Naive thymus-derived CD8-positive, alpha-beta T cell (primary cell): ENCODE measurements at places on chromosomes 13 and 19. TPM values are rescaled to one million over a fixed set of nuclear protein-coding genes. Genes with fewer than 3 reads are reported as not detected.

- H3K4me1 ChIP-seq = no peaks in the 10 kb centered on the region
- no peak overlapping the region for H3K4me3 ChIP-seq
- H3K27me3 ChIP-seq = no peaks in the 10 kb centered on the region
- DNase-seq = no peak
- H3K27ac ChIP-seq = no peak overlapping the region
Observed at GRCh38 chr13:62433660-62434059, 1018.0 kb upstream of the PCDH20 start.

DNA sequence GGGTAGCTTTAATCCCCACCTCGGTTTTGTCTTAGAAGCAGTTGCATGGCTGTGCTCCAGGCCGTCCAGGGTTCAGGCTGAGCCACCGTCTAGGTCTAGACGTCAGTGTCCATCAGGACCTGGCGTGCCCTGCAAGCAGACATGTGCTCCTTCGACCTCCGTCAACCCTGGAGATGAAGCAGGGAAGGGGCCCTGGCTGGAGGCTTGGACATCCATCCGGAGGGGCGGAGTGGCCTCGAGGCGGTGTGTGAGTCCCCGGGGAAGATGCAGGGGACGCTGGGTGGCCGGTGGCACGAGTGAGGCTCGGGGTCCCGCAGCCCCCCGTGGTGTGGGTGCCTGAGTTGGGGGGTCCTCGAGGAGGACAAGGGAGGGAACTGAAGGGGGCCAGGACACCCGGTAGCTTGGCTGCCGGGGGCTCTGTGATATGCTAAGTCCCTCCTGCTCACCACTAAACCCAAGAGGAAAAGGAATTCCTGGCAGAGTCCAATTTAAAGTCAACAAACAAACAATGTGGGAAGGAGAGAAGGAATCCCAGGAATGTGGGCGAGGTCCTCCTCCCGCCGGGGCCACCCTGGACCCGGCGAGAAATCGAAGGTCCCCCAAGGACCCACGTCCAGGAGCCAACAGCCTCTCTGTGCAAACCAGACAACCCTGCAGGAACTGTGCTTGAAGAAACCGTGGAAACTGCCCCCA, 14.9 kb upstream of the PTBP1 start:
- H3K27me3 ChIP-seq = no peaks in the 10 kb centered on the region
- no peaks in the 10 kb centered on the region for H3K4me1 ChIP-seq
- no peak for DNase-seq
- no peak overlapping the region for H3K27ac ChIP-seq

PGLYRP2 gene
- 0.70 TPM for total RNA-seq

- H3K36me3 ChIP-seq = no peaks in the 10 kb centered on the region
- no peaks in the 10 kb centered on the region for H3K27me3 ChIP-seq
- H3K27ac ChIP-seq = peak overlapping the region; percentile 69
- no peak for DNase-seq
Observed at GRCh38 chr19:16581145-16581970, 9.1 kb upstream of the SLC35E1 start.

CFAP97D2 gene
- total RNA-seq = 2.0 TPM

SHISA7 gene
- not detected for total RNA-seq
